ENCODE measurements at places on chromosomes 6 and 20.

DNA sequence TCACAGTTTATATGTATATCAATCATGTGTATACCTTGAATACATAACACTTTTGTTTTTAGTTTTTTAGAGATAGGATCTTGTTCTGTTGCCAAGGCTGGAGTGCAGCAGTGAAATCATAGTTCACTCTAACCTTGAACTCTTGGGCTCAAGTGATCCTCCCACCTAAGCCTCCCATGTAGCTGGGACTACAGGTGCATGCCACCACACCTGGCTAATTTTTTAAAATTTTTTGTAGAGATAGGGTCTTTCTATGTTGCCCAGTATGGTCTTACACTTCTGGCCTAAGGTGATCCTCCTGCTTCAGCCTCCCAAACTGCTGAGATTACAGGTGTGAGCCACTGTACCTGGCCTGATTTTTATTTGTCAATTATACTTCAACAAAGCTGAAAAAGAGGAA lies 69.9 kb downstream of the SYCP2L start:
- no peak for DNase-seq

- no peak for DNase-seq
These were observed 185.5 kb downstream of the MOXD1 start for GRCh38 chr6:132215805-132216204.

DNA sequence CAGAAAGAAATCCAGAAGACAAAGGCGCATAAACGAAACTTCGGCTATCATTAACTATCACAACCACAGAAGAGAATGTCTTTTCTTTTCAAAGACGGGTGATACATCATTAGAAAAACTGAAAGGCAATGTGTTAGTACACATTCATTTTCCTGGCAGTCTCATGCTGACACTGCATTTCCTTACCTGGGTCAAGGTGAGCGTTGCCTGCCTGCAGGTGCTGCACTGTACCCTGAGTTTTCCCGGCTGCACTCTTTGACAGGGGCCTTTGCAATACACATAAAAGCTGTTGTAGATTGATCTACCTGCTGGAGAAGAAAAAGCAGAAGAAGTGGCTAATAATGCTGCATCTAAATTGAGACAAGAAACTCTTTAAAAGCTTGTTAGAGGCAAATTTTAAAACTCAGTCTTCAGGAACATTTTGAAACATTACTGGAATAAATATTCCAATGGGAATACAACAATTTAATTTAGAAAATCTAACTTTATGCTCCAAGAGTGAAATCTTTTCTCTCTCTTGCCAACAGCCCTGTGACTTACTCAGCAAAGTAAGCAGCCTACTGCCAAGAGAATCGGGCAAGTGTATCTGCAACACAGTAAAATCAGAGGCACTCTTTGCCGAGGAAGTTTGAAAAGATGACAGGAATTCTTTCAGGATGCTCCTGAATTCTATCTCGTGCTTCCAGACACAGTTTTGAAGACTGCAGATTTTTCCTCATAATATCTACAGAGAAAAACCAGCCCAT lies 526.4 kb downstream of the PRKN start:
- no peak for DNase-seq

DNA sequence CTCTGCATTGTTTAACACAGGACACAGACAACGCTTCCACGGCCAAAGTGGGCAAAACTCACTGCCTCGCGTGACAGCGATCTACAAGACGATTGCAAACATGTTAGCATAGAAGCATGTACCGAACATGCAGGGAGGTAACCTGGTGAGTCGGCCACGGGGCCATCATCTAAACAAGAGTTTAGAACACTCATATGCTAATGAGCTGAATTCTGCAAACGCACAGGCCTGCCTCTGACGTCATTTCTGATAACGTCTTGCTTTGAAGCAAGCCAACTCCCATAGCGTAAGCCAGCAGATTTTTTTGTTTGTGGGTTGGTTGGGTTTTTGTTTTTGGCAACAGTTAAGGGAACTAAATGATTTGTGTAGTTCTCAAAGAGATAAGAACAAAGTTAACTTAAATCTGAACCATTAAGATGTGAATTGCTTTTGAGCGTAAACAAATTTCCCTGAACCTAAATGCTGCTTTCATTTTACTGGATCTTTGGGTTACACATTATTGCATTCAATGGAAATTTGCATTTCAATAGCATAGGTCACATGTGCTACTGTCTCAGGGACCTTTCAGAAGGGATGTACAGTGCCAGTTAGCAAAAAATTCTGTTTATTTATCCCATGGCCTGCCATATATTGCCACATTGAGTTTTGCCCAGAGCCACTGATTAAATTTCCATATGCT lies 184.5 kb upstream of the PDE10A start:
- DNase-seq: no peak

DNA sequence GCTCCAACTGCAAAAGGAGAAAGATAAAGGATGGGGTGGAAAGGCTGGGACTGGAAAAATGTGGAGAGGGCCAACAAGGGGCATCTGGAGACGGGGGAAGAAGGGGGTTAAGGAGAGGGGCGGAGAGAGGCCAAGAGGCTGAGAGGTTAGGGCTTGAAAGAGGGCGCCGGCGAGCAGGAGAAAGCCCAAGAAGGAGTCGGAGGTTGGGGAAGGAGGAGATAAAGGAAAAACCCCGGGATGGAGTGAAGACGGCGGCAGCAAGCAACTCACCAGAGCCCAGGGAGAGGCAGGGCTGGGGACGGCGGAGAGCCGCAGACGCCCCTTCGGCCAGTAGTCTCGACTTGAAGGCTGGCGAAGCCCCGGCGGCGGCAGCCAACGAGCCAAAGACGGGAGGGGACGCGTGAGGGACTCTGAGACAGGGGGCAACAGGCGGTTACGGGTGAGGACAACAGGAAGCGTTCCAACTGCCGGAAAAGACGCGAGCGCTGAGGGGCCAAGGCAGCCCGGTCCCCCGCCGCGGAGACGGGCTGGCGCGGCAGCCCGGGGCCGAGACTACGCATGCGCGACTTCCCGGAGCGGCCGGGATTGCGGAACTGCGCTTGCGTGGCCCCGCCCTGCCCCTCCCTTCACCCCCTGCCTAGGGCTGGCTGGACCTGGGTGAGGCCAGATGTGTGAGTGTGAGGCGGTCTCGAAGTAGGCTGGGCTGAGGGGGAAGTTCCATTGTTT lies at the start of gene STK38:
Gene STK38 (minus strand): TSS at position 560 of the 726 bp plus-strand sequence. CDS start 7,277 bp downstream, outside the sequence.
- peak; percentile 82 for DNase-seq

GRCh38 chr6:142848156-142848555 lies 96.8 kb downstream of the HIVEP2 start:
- no peak for DNase-seq

DNA sequence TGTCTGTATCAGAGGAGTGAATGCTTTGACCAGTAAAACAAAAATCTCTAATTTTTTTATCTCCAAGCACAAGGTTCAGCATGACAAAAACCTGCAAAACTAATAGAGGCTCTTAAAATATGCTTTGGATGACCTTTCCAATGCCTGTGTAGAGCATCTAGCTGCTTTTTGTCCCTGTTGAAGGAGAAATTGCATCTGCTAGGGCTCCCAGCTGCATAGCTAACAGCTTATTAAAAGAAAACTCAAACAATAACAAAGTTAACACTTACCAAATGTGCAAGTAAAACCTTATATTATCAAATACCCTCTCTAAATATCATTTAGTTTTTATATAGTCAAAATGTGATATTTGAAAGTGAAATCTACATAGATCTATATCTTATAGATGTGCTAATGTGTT lies 378.6 kb downstream of the CD109 start:
- no peak for DNase-seq
